Activated T-cell treated with anti-CD3 and anti-CD28 coated beads, Interleukin-2, amount 50 U/mL, for 48 hours (primary cell): ENCODE measurements at places on chromosomes 7 and 10.

DNA sequence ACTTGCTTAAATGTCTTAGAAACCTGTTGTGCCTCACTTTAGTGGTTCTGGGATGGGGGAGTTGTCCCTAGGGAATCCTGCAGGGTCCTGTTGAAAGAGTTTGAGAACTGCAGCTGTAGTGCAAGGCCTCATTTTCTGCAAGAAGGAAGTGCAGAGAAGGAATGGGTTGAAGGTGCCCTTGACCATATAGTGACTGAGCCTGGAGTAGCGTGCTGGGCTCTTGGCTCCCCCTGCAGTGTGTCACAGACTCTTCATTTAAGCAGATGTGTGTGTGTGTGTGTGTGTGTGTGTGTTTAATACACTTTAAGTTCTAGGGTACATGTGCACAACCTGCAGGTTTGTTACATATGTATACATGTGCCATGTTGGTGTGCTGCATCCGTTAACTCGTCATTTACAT, 92.2 kb downstream of the GRK5 start:
- no peak for DNase-seq

- DNase-seq = no peak
Measured at GRCh38 chr7:129163875-129164544, 19.5 kb downstream of the TSPAN33 start.

DNA sequence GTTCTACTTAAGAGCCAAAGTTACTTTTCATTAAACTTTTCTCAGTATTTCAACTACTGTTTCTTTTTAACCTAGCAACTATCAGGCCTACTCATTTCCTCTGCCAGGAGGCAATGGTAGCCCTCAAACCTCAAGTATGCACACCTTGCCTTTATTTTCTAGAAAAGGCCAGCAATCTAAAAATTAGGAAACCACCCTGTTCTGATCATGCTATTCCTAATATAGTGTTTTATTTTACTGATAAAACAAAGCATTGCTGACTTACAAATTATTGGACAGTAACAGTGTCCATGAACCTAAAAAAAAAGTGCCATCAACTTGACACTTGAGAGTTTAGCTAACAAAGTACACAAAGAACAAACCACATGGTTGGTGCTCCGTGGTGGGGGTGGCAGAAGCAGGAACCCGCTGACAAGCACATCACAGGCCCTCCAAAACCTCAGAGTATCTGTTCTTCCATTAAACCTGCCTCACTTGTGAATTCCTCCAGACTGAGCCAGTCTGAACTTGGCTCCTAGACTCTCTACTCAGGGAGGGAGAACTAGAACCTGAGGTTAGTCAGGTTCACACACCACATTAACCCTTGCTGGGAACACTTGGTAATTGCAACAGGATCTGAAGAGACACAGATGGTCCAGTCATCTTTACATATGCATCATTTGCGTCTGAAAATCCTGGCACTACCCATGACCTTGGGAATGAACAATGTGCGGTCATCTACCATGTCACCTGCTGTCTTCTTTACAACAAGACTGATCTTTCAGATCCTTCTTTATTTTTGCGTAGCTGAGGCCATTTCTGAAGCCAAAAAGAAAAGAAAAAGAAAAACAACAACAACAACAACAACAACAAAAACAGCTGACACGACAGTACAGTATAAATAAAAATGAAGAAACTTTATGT, 31.9 kb downstream of the PIP4K2A start:
- peak; percentile 64 for DNase-seq

- DNase-seq = no peak
Measured at GRCh38 chr10:78541481-78542140, 507.9 kb downstream of the RPS24 start.

DNA sequence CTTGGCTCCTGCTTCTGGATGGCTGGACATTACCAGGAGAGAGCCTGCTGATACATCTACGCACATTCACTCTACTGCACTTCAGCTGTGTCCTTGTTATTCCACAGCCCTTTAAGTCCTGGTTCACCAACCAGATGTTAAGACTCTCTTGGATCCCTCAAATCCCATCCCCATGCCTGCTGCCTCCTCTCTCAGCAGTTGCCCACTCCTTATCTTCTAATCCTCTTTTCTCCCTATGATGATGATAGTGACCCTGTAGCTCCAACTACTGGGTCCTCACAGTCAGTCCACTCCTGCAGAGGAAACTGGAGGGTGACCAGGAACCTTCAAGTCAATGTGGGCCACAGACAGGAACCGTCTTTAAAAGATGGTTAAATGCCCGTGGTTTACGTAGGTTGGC, 96.3 kb upstream of the PDCD4 start:
- DNase-seq = no peak

GRCh38 chr7:154843670-154844237, 159.2 kb downstream of the PAXIP1 start:
- DNase-seq = no peak

GRCh38 chr10:12807096-12807755, 194.3 kb downstream of the CCDC3 start:
- no peak for DNase-seq

- no peak for DNase-seq
Measured at GRCh38 chr10:51170518-51171245, 96.4 kb downstream of the PRKG1 start.

- DNase-seq = no peak
Measured at GRCh38 chr7:36448781-36449379, 59.2 kb downstream of the ANLN start.

DNA sequence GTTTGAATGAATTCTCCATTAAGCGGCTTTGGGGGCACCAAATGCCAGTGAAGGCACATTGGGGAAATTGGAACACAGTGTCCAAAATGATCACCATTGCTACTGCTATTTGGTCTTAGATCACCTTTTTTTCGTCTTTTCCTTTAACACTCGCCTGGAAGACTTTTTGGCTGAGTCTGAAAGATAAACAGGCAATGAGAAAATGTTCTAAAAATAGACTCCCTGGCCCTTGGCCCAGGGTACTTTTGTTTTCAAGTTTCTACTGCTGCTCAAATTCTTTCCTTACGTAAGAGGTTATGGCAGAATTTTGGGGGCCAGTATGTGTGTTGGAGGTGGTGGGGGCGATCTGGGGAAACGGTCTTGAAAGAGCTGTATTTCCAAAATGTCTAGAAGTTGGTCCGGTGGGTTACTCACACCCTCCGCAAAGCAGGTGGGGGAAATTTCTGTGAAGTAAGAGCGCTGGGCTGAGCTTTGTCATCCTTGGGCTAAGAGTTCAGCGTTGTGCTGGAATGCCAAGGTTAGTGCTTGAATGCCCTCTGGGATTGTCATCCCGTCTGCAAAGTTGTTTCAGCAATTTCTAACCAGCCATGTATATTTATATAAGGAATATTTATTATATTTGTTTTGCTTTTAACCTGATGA, 1.3 kb upstream of the ITPRIP start:
- DNase-seq = no peak

DNA sequence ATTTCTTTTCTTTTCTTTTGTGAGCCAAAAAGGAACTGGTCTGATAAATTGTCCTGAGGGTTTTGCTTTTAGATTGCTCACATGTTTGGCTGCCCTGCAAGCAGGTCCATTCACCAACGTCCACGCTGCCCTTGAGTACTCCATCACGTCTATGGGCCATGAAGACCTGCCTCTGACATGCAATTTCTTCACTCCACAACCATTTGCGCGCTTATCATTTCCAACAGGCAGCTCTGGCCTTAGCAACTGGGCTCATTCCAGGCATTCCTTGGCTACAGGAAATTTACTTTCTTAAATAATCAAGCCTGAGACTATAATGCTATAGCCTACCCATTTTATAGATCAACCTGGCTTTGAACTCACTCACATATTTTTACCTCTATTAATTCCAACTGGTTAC, 408.3 kb upstream of the C7orf33 start:
- no peak for DNase-seq

- no peak for DNase-seq
Measured at GRCh38 chr7:56538541-56539429, 422.6 kb upstream of the NUPR2 start.

GRCh38 chr7:155462163-155462735, 4.3 kb downstream of the EN2 start:
- DNase-seq = no peak

DNA sequence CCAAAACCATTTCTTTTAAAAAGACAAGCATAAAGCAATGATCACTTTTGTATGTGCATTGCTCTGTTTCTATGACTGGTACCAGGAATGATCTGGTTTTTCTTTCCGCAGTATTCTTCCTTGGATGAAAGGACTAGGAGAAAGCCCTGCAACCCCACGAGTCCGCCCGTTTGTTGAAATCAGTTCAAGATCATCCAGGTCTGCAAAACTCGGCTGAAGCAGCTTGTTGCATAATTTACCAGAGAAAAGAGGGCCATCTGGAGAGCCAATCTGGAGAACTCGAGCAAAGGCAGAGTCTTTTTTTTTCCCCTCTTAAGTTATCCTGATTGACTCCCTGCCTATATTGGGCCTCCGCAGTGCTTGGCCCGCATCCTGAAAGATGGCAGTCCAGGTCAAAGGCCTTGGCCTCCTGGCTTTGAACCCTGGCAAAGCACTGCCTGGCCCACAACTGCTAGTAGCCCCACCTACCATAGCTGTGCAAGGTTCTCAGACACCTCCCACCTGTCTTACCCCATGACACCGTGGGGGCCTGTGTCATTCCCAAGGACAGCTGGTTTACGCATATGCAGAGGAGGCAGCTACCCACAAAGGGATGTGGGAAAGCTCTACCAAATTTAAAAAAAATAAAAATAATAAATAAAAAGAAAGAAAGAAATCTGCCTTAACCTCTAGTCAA, 572.2 kb downstream of the INHBA start:
- DNase-seq = no peak

- DNase-seq = no peak
Measured at GRCh38 chr10:35043796-35044344, 46.3 kb downstream of the CUL2 start.

- no peak for DNase-seq
Measured at GRCh38 chr10:127894146-127894545, 1.4 kb upstream of the CLRN3 start.
